ENCODE measurements at places on chromosomes 6 and 20.

- DNase-seq, result no peak
These were observed 1.4 kb upstream of the HLA-G start for GRCh38 chr6:29826271-29826670.

GRCh38 chr6:3282476-3283236 lies 23.9 kb downstream of the PSMG4 start:
- no peak for DNase-seq

GRCh38 chr6:132054525-132054924 lies 103.4 kb upstream of the CCN2 start:
- DNase-seq, result no peak

GRCh38 chr6:39366931-39367618 lies 44.6 kb upstream of the KCNK16 start:
- no peak for DNase-seq

- DNase-seq, result no peak
These were observed 10.5 kb downstream of the BCL2L1 start for GRCh38 chr20:31712112-31712553.

- no peak for DNase-seq
These were observed 11.6 kb downstream of the PTPRT start for GRCh38 chr20:43178080-43178479.

- DNase-seq, result no peak
These were observed 33.2 kb upstream of the RPS6KA2 start for GRCh38 chr6:166660157-166660688.

DNA sequence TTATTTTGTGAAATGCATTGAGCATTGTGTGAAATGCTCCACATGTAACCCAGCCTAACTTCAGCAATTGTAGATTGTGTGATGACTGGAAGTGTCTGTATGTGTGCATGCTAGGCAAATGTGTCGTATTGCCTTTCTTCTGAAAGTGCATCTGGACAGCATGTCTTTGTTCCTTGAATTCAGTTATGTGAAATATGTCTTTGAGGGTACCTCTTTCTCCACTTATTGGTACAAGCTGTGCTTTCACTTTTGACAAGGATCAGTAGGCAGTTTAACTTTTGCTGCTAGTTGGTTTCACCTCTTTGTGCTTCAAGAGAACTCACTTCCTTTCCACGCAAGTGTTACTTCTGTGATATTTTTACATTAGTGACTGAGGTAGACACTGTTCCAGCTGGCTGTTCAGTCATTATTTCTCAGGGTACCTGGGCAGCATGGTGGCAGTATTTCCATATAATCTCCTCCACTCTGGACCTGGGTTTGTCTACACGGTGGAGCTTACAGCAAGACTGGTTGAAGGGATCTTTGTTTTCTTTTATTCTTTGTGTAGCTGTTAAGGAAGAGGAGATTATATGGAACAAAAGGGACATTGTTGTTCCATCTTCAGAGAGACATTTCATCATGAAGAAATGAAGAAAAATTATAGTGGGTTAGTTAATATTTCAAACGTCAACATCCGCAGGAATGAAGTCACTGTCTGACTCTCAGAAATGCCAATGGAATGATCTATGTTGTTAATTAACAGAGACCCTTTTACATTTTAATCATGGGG lies 175.4 kb downstream of the UTRN start:
- no peak for DNase-seq

DNA sequence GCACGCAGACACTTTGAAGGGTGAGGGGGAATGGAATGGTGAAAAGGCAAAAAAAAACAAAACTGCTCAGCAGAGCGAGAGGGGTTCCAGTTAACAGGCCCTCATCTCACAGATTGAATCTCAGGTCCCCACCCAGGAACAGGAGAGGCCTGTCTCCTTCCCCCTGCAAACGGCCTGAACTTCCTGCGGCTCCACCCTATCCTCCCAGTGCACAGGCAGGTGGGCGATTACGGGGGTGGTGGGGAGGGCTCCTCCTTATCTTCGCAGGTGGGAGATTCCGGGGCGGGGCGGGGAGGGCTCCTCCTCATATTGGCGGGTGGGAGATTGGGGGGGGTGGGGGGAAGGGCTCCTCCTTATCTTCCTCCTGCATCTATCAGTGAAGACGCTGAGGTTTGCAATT lies 129.0 kb downstream of the SOX4 start:
- DNase-seq, result no peak

GRCh38 chr6:27866357-27867050 lies 45.7 kb downstream of the OR2B2 start:
- DNase-seq, result peak; percentile 86

DNA sequence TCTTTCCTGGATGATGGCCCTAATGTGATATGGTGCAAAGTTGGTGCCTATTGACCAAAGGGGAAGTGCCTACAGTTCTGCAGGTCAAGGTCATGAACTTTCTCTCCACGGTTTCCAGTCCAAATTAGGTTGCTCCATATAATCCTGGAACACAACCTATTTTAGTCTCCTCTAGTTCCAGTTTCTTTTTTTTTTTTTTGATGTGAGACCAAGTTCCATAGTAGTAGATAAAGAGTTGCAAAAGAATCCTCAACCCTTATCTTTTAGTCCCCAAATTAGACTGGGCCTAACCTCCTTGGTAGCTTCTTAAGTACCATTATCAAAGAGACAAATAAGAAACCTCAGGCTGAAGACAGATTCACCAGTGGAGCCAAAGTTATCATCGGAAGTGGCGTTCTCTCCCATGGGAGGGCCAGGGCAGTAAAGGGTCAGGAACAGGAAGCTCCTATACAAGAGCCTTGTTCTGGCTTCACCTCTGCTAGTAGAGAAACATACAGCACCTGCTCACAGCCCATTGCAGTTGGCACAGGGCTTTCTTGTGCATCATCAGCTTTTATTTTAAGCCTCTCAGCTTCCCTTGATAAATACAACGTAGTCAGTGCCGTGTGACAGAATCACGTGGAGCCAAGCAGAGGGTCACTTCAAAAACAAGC lies 132.2 kb upstream of the RREB1 start:
- DNase-seq, result no peak

GRCh38 chr6:149084026-149084425 lies 233.5 kb upstream of the TAB2 start:
- DNase-seq, result no peak

DNA sequence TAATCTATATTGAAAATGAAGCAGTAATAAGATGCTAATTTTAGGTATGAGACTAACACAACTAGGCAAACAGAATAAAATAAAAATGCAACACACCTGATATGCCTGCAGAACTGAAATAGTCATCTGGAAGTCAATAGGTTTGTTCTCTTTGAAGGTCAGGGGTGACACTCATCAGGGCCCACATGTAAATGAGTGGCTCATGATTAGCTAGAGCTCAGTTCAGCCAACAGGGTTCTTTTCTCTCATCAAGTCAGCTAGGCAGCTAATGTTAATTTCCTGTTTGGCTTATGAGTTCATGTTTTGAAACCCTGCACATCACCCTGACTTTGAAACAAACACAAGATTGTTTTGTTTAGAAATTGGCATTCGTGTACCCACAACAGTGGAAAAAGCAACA lies 23.8 kb downstream of the SMLR1 start:
- DNase-seq, result no peak

DNA sequence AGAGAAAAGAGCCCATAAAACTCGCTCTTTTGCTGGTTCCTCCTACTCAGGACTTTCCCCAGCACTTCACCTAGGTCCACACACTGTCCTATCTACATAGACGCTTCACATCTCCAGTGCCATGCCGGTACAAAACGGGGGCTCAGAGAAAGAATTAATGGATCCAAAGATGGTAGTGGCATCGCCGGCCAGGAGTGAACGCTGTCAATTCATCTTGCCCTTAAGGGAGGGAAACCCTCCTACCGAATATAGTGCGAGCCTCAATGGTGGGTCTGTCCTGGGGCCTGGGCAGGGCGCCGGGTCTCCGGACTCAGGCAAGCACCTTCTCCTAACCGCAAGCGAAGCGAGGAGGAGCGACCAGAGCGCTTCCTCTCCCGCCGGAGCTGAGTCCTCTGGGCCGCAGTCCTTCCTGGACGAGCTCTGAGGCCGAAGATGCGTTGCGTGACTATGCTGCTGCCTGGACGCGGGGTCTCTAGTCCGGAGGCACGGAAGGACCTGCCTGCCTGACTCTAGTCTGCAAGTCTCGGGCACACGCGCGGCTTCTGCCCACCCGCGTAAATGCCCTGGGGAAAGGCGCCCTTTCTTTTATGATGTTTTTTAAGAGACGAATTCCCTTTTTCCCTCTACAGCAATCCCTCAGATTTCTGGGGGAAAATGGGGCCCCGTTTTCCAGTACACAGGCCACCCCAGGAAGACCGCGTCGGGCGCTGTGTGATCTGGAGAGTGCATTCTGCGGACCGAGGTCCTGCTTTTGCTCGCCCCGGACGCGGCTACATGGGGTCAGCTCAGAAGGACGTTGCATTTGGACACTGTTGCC lies 100.1 kb upstream of the PRDM1 start:
- DNase-seq, result no peak

DNA sequence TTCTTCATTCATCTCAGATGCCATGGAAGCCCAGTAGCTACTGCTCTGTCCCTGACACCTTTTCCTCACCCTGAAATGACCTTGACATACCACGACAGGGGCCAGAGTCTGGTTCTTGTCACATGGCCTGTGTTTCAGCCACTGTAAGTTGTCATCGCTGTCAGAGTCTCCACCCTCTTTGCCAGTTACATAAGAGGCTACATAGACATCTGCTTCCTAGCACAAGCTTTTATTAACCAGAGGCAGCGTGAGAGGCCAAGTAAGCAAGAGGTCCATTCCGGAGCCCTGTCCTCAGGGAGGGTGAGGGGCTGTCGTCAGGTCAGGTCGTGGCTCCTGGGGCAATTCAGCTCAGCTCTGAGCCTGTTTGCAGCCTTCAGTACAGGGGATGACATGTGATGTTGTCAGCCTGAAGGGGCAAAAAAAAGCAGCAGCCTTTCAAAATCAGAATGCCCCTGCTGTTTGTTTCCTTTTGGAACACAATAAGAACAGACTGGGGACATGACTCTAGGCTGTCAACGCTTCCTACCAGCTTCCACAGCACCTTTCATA lies 146.3 kb downstream of the MTFR2 start:
- DNase-seq, result no peak

DNA sequence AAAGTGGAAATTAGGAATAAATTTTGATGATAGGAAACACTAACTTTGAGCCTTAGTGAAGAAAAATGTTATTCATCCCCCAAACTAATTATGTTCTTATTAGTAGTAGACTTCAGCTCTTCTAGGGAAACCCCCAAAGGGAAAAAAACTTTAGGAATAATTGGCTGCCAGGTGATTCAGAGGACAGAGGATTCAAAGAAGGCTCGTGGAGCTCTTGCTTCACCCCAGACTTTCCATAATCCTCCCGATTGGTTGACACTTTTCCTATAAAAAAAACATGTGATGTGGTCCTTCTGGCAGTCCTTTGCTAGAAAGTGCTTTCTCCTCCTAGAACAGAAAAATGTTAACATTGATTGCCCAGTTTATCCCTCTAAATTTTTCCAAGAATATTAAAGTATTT lies 5.6 kb upstream of the CCDC170 start:
- no peak for DNase-seq

GRCh38 chr6:15305496-15305895 lies 59.6 kb downstream of the JARID2 start:
- DNase-seq, result no peak

DNA sequence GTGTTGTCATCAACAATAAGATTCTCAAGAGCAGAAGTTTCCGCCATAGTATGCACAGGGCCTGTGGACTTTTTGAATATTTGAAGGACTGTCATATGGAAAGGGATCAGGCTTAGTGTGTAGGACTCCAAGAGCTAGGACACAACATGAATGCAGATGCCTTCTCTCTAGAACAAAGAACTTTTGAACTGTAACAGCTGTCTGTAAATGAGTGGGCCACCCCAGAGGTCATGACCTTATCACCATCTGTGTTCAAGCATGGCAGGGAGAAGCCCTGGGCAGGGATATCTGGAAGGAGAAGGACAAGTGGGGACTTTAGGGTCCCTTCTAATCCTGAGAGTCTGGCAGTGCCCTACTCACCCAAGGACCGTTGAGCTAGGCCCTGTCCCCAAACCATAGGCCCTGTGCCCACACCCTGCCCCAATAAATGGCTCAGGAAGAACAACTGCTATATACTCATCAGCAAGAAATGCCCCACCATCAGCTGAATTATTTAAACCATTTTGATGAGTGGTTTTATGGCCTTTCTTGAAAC lies 70.6 kb downstream of the MTHFD1L start:
- no peak for DNase-seq

DNA sequence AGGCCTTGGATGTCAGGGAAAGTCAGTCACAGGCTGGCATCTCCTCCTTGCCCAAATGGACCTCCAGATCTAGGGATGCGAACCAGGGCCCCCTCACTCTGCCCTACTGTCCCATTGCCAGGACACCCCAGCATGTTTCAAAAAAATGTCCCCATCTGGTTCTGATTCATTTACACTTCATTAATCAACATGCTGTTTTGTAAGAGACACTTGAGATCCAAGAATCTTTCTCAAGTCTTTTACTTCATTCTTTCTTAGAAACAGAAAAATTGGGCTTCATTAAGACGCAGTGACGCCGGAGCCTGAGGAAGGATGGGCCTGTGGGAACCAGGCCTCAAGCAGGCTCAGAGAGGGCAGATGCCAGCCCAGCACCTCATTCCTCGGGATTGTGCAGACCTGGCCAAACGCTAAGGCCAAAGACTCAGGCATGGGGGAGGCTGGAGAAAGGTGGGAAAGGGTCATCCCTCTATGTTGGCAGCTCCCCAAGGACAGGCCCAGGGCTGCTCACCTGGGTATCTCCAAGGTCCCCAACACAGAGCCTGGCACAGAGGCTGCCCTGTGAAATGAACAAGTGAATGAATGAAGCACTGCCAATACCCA lies 3.8 kb downstream of the RSPO4 start:
- DNase-seq, result no peak
